Subcutaneous adipose tissue (tissue), 4 donors: ENCODE measurements at places on chromosomes 12 and 14. TPM values are rescaled to one million over a fixed set of nuclear protein-coding genes. Genes with fewer than 3 reads are reported as not detected.

PTPRO gene
- 24.5 TPM for total RNA-seq

NOS1 gene
- total RNA-seq, result not detected

CLEC14A gene
- total RNA-seq, result 23.2 TPM

LUM gene
- 303 TPM for total RNA-seq

SPRYD3 gene
- total RNA-seq, result 20.4 TPM

LGR5 gene
- 0.38 TPM for total RNA-seq

KLHL33 gene
- 0.16 TPM for total RNA-seq

SCN8A gene
- total RNA-seq, result 1.2 TPM

ALKBH1 gene
- total RNA-seq, result 14.0 TPM

ALDH1L2 gene
- 10.9 TPM for total RNA-seq

ALX1 gene
- total RNA-seq, result not detected

KLRK1 gene
- 4.0 TPM for total RNA-seq

ACVRL1 gene
- total RNA-seq, result 81.4 TPM

EPYC gene
- total RNA-seq, result not detected

SLC38A4 gene
- 0.34 TPM for total RNA-seq

CNTN1 gene
- 2.2 TPM for total RNA-seq

RD3L gene
- not detected for total RNA-seq

C3AR1 gene
- total RNA-seq, result 22.2 TPM

ESRRB gene
- not detected for total RNA-seq

DHRS2 gene
- total RNA-seq, result not detected

ABHD4 gene
- 22.8 TPM for total RNA-seq

MANSC4 gene
- 0.85 TPM for total RNA-seq

CCDC177 gene
- not detected for total RNA-seq

CIROP gene
- total RNA-seq, result not detected

PTGDR gene
- 2.0 TPM for total RNA-seq

IL23A gene
- not detected for total RNA-seq

JPH4 gene
- total RNA-seq, result 0.51 TPM

RDH12 gene
- total RNA-seq, result 1.5 TPM

TSPAN11 gene
- total RNA-seq, result 0.22 TPM

KLRF1 gene
- 0.94 TPM for total RNA-seq

COX8C gene
- not detected for total RNA-seq

RERG gene
- total RNA-seq, result 17.7 TPM

LRRC9 gene
- total RNA-seq, result 1.5 TPM

RALGAPA1 gene
- 61.4 TPM for total RNA-seq

SLC16A7 gene
- 163 TPM for total RNA-seq

RAD51B gene
- total RNA-seq, result 15.7 TPM

GPR135 gene
- total RNA-seq, result 5.8 TPM

GLS2 gene
- not detected for total RNA-seq

MSI1 gene
- total RNA-seq, result not detected

ANO2 gene
- total RNA-seq, result 13.2 TPM

SERPINA10 gene
- total RNA-seq, result not detected

ZCCHC8 gene
- total RNA-seq, result 24.4 TPM

IGFBP6 gene
- 1,933 TPM for total RNA-seq

TTLL5 gene
- total RNA-seq, result 46.2 TPM

CISTR gene
- total RNA-seq, result not detected

KRT71 gene
- total RNA-seq, result not detected

RAD51AP1 gene
- 1.8 TPM for total RNA-seq

TBX5 gene
- total RNA-seq, result 2.0 TPM

ESR2 gene
- total RNA-seq, result 5.7 TPM

C12orf54 gene
- not detected for total RNA-seq

LRTM2 gene
- total RNA-seq, result not detected

KRT2 gene
- not detected for total RNA-seq

PTPN21 gene
- 24.3 TPM for total RNA-seq

KRT79 gene
- total RNA-seq, result 3.6 TPM

GTF2A1 gene
- 27.2 TPM for total RNA-seq

AJUBA gene
- total RNA-seq, result 6.7 TPM

CLEC4A gene
- total RNA-seq, result 10.4 TPM

PLA2G1B gene
- total RNA-seq, result not detected
